GM06990 (cell line): ENCODE measurements at places on chromosomes 6 and 20.

GRCh38 chr6:114260810-114261209 is 82.0 kb downstream of the HS3ST5 start:
- DNase-seq = no peak

DNA sequence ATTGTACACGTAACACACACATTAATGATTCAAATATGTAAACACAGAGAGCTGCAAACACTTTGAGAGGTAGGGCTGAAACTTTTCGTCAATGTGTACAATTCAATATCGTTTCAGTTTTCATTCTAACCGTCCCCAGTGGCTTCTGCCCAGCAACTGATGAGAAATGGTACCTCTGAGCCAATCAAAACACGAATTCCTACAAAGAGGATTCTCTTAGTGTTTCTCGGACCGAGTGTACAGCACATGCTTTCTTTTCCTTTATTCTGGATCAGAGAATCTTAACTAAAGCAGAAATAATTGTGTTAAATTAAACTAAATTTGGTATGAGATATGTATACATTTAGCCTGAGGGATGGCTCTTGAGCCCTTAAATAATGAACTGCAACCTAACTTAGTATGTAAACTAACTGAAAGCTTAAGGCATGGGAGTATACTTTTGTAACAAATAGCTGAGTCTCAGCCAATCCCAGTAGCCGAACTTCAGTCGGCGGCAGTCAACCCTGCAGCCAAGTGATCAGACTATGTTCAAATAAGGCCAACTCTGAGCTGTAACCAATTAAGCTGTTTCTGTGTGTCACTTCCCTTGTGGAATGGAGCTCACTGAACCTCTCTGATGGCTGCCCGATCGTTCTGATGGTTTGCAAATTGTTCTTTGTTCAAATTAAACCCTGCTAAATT is 16.1 kb downstream of the BTN2A1 start:
- peak; percentile 79 for DNase-seq

DNA sequence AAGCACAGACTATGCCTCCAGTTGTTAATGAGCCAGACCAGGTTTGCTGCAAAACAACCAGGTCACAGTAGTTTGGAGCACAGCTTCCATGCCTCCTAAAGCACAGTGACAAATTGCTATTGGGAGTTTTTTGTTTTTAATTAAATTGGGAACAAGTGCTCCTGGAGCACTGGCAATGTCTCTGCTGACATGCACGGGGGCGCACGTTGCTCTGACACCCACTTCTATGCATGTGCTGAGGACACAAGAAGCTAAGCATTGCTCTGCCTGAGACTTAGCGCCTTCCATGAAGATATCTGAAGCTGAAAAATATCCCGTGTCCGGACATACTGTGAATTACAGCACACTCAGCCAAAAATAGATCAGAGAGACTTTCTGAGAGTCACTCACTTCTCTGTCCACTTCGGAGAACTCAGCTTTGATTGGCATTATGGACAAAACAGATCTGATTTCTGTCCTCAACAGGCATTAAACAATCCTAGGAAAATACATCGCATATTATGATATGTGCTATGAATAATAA is 18.6 kb upstream of the GGTLC1 start:
- no peak for DNase-seq

DNA sequence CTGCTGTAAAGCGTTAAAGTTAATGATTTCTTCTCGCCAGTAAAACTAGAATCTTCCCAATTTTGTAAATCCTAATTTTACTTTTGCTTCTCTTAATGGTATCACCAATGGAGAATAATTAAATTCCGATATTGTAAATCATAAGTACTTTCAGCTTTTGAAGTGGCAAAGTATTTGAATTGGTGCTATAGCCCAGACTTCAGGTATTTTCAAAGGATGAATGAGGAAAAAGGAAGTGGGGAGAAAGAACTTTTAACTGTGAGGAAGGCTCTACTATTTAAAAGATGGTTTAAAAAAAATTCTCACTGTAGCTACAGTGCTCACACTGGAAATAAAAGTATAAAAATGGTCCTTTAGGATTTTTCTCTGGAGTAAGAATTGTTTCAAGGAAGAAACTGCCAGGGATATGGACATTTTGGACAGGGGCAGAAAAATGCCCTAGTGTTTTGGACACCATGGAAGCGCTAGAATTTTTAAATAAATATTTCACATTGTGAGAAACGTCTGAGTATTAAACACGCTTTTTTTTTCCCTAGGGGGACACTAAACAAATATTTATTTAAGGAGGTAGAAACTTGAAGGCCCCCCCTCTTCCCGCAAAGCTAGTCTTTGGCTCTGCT is 1.3 kb upstream of the TAB2 start:
- DNase-seq = no peak

GRCh38 chr6:64012351-64013001 is 376.9 kb downstream of the PHF3 start:
- DNase-seq = no peak

GRCh38 chr20:437787-438486 is 24.4 kb downstream of the TBC1D20 start:
- no peak for DNase-seq

- DNase-seq = no peak
These were observed 385.7 kb downstream of the GRIK2 start for GRCh38 chr6:101779051-101779844.

- no peak for DNase-seq
These were observed 107.3 kb upstream of the BCLAF1 start for GRCh38 chr6:136396908-136397307.

DNA sequence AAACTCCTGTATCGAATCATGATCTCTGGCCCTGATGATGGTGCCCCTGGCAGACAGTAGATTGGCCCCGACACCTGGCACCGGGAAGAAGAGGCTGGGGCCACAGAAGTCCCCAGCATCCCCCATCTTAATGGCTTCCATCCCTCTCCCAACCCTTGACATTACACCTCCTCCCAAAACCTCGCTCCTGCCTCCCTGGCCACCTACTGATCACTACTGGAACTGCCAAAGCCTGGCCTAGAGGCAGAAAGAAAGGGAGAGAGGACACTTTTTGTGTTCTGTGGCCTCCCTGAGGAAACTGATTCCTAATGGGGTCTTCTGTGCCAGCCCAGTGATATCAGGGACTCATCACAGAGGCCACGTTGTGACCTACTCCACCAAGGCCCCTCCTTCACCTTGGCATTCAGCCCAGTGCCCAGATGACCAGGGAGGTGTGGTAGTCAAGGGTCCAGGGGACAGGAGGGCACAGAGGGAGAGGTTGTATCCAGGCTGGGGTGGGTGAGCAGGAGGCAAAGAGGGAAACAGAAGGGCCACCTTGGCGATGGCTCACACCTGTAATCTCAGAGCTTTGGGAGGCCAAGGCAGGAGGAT is 6.1 kb downstream of the C20orf173 start:
- no peak for DNase-seq

GRCh38 chr20:1430004-1430451 is 36.6 kb downstream of the NSFL1C start:
- DNase-seq = no peak

DNA sequence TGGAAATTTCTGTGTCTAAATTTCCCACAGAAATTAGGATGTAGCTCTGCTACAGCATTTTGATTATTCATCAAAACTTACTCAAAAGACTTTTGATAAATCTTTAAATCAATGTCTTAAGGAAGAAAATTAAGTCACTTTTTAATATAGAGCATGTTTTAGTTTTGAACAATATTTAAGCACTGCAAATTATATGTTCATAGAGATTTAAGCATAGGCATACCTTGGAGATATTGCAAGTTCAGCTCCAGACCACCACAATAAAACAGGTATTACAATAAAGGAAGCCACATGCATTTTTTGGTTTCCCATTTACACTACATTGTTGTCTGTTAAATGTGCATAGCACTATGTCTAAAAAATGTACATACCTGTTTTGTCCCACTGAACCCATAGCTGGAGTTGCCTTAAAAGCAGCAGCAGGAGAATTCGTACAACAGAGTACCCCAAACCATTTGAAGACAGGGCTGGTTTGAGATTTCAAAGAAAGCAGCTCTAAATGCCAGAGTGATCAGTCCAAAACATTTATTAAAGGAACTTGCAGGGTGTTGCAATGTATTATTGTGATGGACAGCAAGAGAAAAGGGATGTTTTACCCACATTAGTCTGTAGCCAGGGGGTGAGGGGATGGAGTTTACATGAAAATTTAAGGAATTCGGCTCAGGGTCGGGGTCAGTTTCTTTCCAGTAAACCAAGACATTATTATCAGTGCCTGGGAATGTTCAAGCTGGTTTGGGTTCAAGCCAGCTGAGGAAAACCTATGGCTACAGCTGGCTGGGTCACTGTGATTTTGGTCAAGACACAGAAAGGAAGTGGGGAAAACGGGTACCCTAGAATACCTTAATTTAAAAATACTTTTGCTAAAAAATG is 6.3 kb upstream of the LOC128125822 start:
- no peak for DNase-seq

GRCh38 chr20:62433658-62434497 is 6.5 kb upstream of the RBBP8NL start:
- no peak for DNase-seq

GRCh38 chr6:43982084-43982625 is 145.1 kb downstream of the MRPL14 start:
- no peak for DNase-seq

GRCh38 chr20:17524560-17524959 is 6.6 kb downstream of the BFSP1 start:
- no peak for DNase-seq

- DNase-seq = no peak
These were observed 13.7 kb upstream of the PLCG1 start for GRCh38 chr20:41123631-41124030.

DNA sequence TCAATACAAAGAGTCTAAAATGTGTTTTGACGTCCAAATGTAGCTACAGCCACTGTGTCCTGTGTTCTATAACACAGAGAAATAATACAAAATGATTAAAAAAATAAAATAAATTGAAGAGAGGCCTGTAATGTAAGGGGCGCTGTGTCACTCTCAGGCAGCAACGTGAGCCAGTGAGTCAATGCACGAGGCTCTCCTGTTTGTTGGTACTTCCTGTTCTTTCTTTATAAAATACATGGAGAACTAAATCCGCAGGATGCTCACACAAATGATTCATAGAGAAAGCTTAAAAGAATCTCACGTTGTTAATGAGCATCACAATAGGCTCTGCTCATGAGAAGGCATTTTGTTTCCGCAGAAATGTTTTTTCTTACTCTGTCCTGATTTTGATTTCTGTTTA is 635.0 kb upstream of the AGPAT4 start:
- DNase-seq = no peak

- no peak for DNase-seq
These were observed at the start of gene GCM1 for GRCh38 chr6:53148684-53149083. GCM1 (minus strand) TSS chr6:53148841; CDS start chr6:53145632, 3,209 bp downstream.

DNA sequence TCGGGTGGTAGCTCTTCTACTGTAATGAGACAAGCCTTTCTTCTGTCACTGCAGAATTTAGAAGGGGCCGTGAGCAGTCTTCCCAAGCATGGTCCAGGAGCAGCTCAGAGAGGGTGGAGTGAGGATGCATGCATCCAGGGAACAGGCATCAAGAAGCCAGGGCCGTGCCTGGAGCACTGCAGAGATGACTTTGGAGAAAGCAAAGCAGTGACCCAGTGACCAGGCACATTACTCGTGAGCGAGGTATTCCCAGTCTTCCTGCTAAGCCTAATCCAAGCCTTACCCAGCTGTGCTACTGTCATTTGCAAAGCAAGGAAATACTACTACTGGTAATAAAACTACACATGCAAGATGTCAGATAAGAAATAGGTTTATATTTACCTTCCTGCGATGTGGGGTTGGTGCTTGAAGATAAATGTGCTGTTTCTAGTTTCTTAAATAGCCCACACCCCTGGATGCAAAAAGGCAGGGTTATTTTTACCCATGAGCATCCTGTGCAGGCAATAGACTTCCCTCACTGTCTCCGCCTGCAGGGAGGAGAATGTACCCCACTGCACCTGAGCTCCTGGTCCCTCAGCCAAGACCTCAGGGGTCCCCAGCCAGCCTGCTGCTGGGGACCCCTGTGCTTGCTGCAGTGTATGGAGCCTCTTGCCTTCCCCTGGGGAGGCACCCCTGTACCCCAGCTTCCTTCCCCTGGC is 62.9 kb downstream of the SSR1 start:
- DNase-seq = no peak

- no peak for DNase-seq
These were observed 38.2 kb upstream of the CCN6 start for GRCh38 chr6:112015725-112016124.

- no peak for DNase-seq
These were observed 62.1 kb upstream of the ADGRB3 start for GRCh38 chr6:68572975-68573374.

- DNase-seq = no peak
These were observed 26.1 kb upstream of the KCNQ5 start for GRCh38 chr6:72595812-72596211.

GRCh38 chr20:3896302-3896701 is 7.1 kb downstream of the PANK2 start:
- DNase-seq = no peak

- DNase-seq = no peak
These were observed 19.2 kb upstream of the SPDEF start for GRCh38 chr6:34575326-34575725.

- no peak for DNase-seq
These were observed 621.2 kb upstream of the EYS start for GRCh38 chr6:66328200-66328599.

GRCh38 chr6:967701-968100 is 274.8 kb upstream of the EXOC2 start:
- DNase-seq = no peak

DNA sequence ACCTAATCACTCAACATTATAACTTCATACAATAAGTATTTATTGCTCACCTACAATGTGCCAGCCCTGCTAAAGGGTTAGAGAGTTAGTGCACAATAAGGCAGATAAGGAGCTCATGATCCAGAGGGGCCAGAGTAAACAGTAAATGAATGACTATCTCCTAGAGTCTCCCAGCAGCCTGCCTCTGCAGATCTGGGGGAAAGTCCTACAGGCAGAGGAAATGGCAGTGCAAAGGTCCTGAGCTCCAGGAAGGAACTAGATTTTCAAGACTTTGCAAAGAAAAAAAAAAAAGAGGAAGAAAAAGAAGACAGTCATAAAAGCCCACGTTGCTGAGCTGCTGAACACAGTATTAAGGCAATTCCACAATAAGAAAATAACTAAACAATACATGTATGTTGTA is 160.1 kb downstream of the SIM1 start:
- DNase-seq = no peak

- DNase-seq = no peak
These were observed 308.3 kb upstream of the FOXQ1 start for GRCh38 chr6:1003394-1004160.

GRCh38 chr6:118905084-118905483 is 11.1 kb downstream of the ASF1A start:
- no peak for DNase-seq

GRCh38 chr6:127946388-127946787 is 45.5 kb upstream of the THEMIS start:
- no peak for DNase-seq

GRCh38 chr6:9766240-9766915 is 648.5 kb downstream of the TFAP2A start:
- peak; percentile 4 for DNase-seq

- DNase-seq = no peak
These were observed 51.0 kb upstream of the ZFP64 start for GRCh38 chr20:52242237-52243230.

- DNase-seq = no peak
These were observed 15.0 kb downstream of the CCR6 start for GRCh38 chr6:167137881-167138280.

- DNase-seq = no peak
These were observed 169.1 kb downstream of the ERMARD start for GRCh38 chr6:169920359-169921020.

- no peak for DNase-seq
These were observed 62.4 kb upstream of the TMEM200A start for GRCh38 chr6:130303431-130303830.
